NCI-H774 (cell line): ENCODE measurements at places on chromosomes 6 and 20.

DNA sequence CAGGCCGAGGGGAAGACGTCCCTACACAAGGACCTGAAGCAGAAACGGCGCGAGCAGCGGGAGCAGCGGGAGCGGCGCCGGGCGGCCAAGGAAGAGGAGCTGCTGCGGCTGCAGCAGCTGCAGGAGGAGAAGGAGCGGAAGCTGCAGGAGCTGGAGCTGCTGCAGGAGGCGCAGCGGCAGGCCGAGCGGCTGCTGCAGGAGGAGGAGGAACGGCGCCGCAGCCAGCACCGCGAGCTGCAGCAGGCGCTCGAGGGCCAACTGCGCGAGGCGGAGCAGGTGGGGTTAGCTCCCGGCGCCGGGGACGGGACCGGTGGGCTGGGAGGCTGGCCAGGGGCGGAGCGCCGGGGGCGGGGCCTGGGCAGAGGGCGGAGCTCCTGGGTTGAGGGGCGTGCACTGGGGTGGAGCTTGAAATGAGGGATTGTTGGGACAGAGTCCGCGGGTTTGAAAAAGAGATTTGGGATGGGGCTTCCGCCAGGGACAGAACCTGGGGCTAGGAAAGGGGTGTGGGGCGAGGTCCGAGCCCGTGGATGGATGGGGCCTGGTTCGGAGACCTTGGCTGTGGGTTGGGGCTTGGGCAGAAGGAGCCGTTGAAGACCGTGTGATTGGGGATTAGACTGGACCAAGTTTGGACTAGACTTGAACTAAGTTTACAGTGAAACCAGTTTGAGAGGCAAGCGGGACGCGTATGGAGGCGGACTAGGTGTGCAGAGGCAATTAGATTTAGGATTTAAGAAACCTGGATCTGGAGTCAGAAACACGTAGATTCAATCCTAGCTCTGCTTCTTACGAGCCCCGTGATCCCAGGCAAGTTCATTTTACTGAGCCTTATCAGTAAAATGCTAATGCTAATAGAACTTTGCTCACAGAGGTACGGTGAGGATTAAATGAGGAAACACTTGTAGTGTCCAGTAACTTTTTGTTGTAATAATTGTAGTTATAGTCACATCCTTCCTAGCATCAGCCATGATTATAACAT lies 20.9 kb downstream of the DEF6 start:
- DNase-seq: peak; percentile 77

DNA sequence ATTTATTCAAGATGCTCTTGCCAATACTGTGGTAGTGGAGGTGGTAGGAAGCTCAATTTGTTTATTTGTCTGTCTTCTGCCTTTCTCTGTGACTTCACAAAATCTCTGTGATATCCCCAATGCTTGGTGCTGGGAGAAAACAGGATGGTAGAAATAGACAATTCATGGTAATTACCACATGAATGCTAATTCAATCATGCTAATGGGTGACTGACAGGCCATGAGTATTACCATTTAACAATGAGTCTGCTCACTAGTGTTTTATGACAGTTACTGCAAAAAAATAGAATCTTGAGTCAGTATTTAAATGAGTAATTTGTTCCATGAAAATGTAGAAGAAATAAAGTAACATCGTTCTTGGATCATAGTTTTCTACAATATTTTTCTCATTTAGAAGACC lies 52.3 kb upstream of the FABP7 start:
- no peak for DNase-seq

DNA sequence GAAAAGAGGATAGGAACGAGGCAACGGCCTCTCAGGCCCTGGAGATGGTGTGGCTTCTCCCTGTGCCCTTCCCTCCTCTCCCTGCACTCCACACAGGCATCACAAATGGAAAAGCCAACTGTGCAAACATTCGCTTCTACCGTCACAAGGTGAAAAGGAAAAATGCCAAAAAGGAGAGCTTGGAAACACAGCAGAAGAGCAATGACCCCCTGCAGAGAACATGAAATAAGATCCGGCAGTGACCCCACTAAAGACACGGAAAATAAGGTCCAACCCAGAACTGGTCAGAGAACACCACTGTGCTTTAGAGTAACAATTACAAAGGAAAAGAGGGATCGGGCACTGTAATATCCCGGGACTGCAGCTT lies 63.0 kb downstream of the SLC22A23 start:
- peak; percentile 47 for DNase-seq

GRCh38 chr20:57484772-57485171 lies 40.2 kb downstream of the CTCFL start:
- DNase-seq: no peak

DNA sequence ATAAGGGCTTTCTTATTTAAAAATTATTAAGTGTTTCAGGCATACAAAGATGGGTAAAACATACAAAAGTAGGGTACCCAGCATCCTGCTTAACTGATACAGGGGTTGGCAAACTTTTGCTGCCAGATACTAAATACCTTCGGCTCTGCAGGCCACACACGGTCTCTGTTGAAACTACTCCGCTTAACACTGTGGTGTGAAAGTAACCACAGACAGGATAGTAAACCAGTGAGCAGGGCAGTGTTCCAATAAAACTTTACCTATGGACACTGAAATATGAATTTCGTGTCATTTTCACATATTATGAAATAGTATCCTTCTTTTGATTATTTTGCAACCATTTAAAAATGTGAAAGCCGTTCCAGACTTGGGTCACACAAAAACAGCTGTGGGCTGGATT lies 92.4 kb downstream of the EYA2 start:
- no peak for DNase-seq

GRCh38 chr20:24450624-24451376 lies 18.6 kb upstream of the SYNDIG1 start:
- DNase-seq: no peak

DNA sequence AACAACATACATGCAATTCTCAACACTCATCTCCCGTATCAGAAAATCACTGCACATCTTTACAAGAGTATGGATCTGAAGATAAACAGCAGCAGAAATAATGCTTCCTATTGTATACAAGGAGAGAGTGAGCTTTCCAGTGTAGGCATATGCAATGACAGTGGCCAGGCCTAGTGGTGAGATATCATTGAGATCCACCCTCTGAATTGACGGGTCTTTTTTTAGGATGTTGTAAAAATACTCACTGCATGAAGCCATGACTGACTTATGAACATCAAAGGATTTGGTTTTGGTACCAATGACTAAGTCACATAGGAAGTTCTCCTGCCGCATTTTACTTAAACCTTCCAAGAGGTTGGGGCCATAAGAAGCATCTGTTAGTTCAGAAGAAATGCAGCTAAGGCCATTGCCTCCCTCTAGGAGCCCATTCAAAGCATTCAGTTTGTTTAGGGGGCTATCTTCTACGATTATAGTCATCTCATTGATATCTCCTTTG lies 10.8 kb downstream of the KLHL31 start:
- no peak for DNase-seq

DNA sequence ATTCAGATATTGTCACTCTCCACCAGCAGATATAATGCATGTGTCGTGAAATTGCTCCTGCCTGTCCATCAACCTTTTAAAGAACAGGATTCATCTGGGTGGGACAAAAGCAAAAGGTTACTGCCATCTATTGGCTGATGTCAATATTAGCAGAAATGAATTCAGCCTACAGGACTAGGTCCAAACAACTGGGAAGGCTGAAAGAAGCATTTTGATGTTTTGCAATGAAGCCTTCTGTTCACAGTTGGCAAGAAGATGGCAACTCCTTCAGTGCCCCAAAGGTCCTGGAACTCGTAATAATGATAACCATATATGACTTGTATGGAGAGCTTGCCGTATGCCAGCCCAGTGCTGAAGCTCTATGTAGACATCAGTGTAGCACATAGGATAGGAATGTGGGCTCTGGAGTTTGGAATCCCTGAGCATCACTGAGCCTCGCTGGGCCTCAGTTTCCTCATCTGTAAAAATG lies 7.5 kb downstream of the BCAS1 start:
- no peak for DNase-seq

- no peak for DNase-seq
These were observed 169.5 kb downstream of the TASP1 start for GRCh38 chr20:13469262-13469661.

DNA sequence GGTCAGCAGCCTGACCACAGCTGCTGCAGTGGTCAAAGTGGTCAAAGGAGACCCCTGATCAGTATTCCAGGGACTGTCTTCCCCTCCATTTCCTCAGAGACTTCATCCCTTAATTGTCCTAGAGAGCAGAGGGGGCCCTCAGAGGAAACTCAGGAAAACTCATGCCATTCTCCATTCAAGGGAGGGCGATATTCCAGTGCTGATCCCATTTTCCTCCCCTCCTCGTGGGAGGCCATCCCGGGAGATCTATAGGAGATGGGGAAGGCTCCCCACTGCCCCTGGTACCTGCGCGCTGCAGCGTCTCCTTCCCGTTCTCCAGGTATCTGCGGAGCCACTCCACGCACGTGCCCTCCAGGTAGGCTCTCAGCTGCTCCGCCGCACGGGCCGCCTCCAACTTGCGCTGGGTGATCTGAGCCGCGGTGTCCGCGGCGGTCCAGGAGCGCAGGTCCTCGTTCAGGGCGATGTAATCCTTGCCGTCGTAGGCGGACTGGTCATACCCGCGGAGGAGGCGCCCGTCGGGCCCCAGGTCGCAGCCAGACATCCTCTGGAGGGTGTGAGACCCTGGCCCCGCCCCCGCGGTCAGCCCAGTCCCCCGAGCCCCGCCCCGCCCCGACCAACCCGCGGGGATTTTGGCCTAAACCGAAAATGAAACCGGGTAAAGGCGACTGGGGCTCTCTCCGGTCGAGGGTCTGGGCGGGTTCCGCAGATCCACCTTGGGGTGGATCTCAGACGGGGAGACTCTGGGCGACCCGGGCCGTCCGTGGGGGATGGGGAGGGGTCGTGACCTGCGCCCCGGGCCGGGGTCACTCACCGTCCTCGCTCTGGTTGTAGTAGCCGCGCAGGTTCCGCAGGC lies 878 bp downstream of the HLA-C start:
- DNase-seq: peak; percentile 19

DNA sequence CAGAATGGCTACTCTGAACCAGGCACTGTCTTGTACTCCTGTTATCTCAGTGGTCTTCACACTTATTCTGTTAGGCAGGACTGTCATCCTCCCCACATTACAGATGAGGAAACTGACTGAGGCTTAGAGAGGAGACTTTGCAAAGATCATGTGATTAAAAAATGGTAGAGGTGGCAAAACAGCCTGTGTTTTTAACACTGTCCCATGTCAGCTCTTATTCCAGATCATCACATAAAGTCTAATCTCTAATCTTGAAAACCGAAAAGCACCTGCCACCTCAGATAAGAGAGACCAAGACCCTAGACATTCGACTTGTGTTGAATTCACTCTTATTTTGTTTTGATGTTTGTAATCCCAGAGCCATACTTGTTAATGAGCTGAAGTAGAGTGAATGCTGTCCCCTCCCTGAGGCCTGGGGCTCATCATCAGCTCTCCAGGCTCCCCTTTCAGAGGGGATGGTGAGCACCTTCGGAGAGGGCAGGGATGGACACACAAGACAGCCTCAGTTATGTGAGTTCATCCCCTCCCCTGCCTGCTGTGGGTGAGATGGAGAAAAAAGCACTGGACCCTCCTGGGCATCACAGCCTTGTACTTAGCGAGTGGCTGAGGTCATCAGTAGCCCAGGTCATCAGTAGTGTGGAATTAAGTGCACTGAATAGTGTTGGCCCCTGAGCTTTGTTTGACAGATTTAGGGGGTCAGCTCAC lies 30.6 kb downstream of the MTHFD1L start:
- DNase-seq: no peak

DNA sequence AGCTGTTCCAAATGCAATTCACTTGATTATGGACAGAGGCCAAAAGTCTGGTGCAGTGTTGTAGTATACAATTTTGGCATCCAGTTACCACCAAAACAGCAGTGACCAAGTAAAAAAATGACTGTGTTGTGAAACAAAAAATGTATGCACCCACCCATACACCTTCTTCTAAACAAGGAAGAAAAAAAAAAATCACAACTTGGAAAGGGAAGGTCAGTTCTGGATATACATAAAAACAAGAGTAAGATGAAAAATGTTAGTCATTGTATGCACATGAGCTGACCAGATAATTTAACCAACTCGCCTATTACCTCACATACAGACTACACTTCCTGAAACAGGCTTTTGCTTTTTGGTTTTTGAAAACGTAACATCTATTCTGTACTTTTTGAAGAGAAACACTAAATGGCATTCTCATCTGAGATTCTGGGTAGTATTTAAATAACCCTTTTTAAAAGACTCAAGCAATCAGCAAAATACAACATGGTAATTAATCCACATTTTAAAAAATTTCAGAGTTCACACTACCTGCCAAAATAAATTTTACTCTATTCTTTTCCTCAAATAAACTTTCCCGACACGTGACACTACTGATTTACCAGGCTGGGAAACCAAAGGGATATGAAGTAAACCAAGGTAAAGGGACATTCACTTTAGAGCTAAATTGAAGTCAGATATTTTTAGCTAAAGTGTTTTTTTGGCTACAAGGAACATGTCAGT lies 141.6 kb upstream of the SHLD1 start:
- DNase-seq: no peak

DNA sequence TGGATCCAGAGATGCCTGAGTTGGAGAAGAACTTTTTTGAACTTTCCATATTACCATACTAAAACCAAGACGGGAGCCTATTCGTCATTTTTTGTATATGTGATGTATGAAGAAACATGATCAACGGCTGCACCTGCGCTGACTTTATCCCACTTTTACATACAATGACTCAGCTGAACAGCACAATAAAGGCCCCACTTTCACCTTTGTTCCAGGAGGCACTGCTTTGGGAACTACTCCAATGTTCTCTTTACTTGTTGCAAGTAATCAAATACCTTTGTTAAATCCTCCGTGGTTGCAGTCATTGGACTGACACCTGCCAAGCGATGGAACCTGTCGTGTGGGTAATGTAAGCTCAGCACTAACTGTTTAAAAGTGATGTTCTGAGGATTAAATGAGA lies 17.3 kb upstream of the BTN3A2 start:
- DNase-seq: peak; percentile 48

DNA sequence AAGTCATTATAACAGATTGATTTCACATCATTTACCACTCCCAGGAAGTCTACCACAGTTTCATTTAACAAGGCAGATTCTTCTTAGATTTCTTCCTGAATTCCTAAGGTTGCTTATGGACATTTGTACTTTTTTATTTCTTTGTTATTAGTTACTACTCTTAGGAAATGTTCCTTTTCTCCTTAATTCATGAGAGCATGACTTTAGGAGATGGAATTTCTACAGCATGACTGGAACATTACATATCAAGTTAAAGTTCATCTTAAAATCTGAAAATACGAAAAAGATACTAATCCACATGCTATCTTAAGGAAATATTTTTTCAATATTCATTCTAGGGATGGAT lies 22.3 kb downstream of the CNKSR3 start:
- no peak for DNase-seq
